ENCODE measurements at places on chromosomes 16 and 17. TPM values are rescaled to one million over a fixed set of nuclear protein-coding genes. Genes with fewer than 3 reads are reported as not detected.

Gene RANGRF
- total RNA-seq, result 23.7 TPM

Gene TMC8
- 2.2 TPM for total RNA-seq

Gene SSTR5
- total RNA-seq, result 0.57 TPM

Gene CACNA1H
- 4.7 TPM for total RNA-seq

Gene PDILT
- total RNA-seq, result not detected

Gene CCL11
- 3.2 TPM for total RNA-seq

Gene KRT34
- not detected for total RNA-seq

Gene KRTAP2-1
- not detected for total RNA-seq

Gene PFAS
- total RNA-seq, result 11.2 TPM

Gene SEPTIN12
- not detected for total RNA-seq

Gene WNK4
- not detected for total RNA-seq

Gene SDR42E2
- total RNA-seq, result not detected

Gene DPH1
- total RNA-seq, result 28.8 TPM
